HL-60 (cell line): ENCODE measurements at places on chromosomes 4 and X.

DNA sequence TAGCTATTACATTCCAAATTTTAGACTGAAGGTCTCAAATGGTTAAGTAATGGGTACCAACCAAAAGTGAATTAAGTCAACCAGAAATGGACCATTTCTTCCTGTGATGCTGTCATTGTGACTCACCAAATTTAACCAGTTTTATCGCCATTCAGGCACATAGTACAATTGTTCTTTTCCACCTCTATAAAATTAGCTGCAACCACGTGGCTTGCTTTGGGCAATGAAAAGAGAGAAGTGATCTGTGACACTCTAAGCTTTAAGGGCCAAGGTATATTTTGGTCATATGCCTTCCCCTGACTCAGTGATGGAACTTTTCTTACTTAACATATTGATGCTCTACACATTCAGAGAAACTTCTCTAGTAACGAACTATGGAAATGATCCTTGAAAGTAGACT is 20.3 kb upstream of the PHF8 start:
- DNase-seq = no peak

DNA sequence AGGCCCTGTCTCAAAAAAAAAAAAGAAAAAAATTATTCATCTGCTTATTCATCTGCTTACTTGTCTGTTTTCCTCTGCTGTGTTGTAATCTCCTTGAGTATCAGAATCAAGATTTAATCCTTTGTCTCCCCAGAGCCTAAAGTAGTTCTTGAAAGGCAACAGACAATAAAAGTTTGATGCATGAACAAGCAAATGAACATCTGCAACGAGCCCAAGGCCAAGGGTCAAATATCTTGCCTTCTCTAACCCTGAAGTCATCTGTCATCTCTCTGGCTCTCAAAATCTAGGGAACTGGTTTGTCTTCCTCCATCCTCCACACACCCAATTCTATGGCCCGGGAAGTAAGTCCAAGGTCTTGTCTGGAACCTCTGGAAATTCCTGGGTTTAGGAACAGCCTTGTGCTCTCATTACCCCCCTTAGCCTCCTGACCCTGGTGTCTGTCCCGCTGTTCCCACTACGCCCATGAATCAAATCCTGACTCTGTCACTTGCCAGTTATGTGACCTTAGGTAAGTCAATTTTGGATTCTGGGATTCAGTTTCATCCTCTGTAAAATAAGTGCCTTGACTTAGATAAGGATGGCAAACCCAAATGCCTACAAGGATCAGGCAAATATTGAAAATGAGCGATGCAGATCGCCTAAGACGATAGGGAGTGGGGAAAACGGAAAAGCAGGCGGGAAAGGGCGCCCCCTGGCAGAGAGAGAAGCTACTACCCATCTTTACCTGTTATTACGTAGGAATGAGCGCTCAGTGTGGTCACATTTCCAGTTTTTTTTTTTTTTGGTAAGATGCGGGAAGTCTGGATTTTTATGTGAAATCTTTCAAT is 102.7 kb upstream of the DHX15 start:
- no peak for DNase-seq

- no peak for DNase-seq
Observed at GRCh38 chr4:8391071-8391470, 49.5 kb downstream of the ACOX3 start.

DNA sequence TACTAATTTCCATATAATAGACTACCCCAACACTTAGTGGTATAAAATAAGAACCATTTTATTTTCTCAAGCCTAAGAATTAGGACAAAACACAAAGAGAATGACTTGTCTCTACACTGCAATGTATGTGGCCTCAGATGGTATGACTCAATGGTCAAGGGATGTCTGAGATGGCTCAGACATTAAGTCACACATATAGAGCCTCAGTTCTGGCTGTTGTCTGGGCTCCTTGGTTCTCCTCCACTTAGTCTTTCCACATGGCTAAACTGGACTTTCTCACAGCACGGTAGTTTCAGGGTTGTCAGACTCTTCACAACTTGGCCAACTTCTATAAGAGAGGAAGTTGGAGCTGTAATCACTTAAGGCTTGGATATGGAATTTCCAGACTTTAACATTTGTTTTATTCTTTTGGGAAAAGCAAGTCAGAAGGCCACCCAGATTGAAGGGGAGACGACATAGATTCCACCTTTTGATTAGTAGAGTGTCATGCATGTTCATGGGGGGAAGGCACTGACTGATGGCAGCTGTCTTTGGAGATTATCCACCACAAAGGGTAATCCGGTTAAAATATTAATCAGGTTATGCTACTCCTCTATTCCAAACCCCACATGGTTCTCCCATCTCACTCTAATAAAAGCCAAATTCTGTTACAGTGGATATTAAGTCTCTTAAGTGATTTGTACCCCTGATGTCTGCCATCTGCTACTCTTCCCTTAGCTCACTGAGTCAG is 9.4 kb downstream of the IL15 start:
- no peak for DNase-seq

DNA sequence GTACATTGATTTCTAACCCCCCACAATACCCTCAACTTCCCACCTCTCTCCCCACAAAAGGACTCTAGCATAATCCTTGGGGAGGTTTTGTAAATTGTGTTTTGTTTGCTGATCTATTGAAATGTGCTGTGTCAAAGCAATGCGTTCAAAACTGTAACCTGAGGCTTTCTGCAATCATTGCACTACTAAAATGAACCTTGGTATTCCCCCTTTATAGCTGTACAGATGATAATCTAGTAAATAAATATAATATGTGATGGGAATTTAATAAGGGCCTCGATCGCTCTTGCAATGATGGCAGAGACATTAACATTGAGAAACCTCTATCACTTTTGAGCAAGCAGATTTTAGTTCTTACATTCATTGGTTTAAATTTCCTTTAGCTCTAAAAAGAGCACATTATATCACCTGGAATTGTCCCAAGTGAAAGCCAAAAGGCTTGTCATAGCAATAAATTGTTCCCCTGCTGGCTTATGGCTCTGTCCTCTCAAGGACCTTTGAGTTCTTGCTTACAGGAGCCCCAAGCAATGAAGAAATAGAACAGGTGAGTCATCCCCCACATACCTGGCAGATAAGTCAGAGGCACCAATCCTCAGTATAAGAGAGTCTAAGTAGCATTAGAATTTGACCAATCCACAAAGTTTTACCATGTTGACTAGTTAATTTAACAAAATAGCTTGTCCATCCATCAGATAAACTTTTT is 18.4 kb upstream of the ACE2 start:
- no peak for DNase-seq

DNA sequence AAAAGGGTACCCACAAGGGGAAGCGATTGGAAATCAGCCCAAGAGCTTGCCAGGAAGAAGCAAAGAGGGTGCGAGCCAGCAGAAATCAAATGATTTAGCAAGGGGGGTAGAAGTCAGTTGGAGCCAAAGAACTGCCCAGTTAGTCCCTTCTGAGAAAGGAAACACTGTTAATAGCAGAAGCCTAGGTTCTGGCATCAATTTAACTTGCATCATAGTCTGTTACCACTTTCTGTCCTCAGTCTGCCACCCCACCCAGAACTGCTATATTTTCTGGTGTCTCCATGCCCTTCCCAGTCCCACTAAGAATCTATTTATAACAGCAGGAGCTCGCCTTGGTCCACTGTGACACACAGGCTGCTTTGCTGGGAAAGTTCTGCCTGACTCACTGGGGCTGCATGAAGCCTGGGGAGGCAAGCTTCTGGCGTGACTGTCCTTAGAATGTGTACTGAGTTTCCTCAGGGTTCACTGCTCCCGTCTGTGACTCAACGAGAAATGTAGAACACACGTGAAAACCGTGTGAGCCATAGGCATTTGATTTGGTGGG is 157.8 kb upstream of the TTC29 start:
- DNase-seq = no peak

- no peak for DNase-seq
Observed at GRCh38 chr4:74037076-74037955, 1.2 kb downstream of the CXCL3 start.

DNA sequence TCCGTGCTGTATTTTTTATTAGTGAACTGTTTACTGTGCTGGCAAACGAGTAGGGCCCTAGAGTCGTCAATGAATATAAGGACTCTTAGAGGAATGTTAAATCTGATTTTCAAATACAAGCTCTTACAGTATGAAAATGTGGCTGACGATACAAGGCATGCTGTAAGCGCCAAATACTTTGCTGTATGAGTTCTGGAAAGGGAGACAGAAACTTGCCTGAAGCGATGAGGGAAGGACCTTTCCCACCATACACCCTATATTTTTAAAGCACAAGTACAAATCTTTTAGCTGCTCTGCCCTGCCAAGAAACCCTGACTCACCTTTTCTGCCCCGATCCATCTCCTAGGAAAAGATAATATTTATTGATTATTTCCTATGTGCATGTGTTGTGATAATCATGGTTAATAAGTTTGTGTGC is 15.7 kb upstream of the RUFY3 start:
- DNase-seq = no peak

DNA sequence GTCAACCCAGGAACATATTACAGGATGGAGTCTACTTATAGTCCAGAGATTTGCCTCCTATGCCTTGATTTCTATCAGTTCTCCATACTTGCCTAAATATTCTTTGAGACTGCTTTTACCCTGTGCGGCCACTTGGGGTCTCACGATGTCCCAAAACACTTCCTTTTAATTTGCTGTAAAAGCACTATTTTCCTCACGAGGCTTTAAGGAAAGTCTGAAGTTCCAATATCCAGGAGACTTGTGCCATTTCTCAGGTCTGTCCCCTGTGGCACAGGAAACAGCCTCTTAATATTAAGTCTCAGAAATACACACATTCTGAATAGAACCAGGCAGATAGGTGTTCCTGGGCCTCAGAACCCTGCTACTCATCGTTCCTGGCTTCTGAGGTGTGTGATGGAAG is 142.9 kb downstream of the TMEM164 start:
- DNase-seq = no peak

DNA sequence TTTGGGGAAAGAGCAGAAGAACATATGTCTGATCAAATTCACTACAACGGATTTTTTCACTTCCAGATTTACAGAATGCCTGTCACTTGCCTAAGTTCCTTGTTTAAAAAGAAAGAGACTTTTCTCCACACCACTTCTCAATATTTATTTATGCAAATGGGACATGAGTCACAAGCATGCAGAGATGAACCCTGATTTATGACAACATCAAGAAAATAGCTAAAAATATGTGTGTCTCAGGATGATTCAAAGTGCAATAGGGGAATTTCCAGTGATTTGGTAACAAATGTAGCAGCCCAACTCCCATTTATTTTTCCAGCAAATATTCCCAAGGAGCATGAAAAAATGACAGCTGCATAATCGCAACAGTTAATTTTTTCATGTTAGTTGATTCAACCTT is 180.4 kb upstream of the FAT1 start:
- DNase-seq = no peak

- no peak for DNase-seq
Observed at GRCh38 chrX:1904663-1905218, 289.9 kb downstream of the ASMT start.

- DNase-seq = no peak
Observed at GRCh38 chrX:1262369-1262768, 6.2 kb upstream of the CSF2RA start.

DNA sequence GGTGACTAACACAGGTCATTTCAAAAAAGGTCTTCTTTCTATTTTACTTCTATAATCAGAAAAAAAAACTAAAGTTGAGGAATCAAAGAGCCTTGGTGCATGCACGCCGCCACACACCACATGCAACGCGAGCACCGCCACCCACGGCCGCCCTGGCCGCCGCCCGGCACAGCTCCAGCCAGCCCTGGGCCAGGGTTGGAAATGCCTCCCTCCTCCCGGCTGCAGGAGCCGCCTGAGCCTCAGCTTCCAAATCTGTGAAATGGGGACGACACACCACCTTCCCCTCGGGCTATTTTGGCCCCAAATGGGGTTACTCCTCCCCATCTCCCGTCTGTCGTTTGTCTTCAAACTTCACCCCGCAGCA is 39.7 kb upstream of the MAN2B2 start:
- DNase-seq = no peak

DNA sequence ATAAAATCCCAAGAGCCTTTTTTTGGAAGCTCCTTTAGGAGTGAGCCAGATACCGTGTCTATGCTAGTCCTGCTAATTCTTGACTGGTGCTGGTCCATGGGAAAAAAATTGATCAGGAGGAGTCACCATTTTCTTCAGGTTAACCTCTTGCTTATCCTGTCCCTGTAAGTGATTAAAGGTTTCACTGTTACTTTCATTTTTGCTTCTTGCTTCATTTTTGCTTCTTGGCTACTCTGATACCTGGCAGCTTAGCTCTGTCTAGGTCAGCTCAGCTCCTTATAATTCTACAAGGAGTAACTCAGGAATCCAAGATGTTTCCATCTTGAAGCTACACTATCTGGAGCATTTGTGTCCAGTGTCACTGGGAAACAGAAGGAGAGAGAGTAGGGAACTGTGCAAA is 45.7 kb downstream of the AFM start:
- DNase-seq = no peak

- no peak for DNase-seq
Observed at GRCh38 chr4:10204401-10205058, 87.9 kb upstream of the WDR1 start.
